Prostate gland (tissue), 2 donors: ENCODE measurements at places on chromosomes 13 and 19. TPM values are rescaled to one million over a fixed set of nuclear protein-coding genes. Genes with fewer than 3 reads are reported as not detected.

GRCh38 chr13:95005300-95005699 is 293.0 kb upstream of the SOX21 start:
- no peaks in the 10 kb centered on the region for H3K27me3 ChIP-seq
- DNase-seq, result no peak
- no peak overlapping the region for H3K27ac ChIP-seq
- H3K4me1 ChIP-seq, result no peaks in the 10 kb centered on the region

DNA sequence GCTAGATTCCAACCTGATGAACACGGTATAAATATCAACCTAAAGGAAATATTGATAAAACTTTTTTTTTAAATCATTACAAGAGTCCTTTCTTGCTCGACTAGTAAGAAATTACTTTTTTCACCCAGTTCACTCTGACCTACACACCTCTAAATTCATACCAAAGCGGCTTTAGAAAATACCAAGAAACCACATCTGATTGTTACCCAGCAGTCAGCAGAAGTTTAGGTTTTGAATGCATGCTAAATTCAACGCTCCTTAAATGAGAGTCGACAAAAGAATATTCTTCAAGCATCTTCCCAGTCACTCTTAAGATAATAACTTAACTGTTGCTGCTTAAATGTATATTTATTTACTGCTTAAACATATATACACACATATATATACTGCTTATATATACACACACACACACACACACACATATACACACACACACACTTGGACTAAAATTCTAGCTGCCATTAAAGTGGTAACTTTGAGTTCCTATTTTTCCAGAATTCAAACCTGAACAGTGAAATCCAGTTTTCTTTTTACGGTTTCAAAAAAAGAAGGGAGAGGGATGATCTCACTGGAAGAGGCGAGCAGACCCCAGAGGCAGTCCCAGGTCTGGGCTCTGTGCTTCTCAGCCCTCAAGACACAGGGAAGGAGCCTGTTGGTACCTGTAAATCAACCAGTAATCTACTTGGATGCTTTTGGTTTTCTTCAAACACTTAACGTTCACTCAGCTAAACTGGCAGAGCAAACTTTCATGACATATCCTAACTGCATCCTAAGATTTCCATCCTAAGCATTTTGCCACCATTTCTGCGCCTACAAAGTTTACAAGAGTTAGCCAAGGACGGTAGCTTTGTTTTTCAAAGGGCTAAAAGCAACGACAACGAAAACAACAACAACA is 1.7 kb downstream of the STK24 start:
- peak overlapping the region; percentile 97 for H3K27ac ChIP-seq
- DNase-seq, result no peak
- H3K27me3 ChIP-seq, result no peaks in the 10 kb centered on the region
- H3K4me3 ChIP-seq, result peak overlapping the region; percentile 92

- H3K4me3 ChIP-seq, result no peak overlapping the region
- H3K4me1 ChIP-seq, result no peaks in the 10 kb centered on the region
- no peaks in the 10 kb centered on the region for H3K27me3 ChIP-seq
- no peak for DNase-seq
- H3K36me3 ChIP-seq, result no peaks in the 10 kb centered on the region
These were observed 40.3 kb upstream of the TFDP1 start for GRCh38 chr13:113544071-113544891.

- no peaks in the 10 kb centered on the region for H3K27me3 ChIP-seq
- H3K4me1 ChIP-seq, result peaks cover 2% of the 10 kb centered on the region
- H3K36me3 ChIP-seq, result no peaks in the 10 kb centered on the region
These were observed at the start of gene CBLC for GRCh38 chr19:44777715-44778347. Gene CBLC (plus strand): TSS chr19:44777890. CDS start chr19:44777932, 42 bp downstream.

DNA sequence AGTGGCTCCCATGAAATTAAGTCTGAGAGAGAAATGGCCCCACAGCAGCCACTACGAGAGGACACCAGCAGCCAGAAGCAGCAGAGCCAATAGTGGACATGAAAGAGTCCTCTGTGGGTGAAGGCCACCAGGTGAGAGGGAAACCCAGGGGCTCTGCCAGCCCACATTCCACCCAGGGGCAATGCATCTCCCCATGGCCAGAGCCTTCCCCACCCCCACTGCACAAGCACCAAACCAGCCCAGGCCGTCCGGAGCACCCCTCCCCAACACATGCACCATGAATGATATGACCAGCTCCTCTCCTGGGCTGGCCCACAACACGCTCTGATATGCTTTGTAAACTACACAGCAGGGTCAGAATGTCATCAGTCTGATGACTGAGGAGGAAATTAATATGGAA is 66.9 kb downstream of the TSHZ3 start:
- H3K4me3 ChIP-seq, result no peak overlapping the region
- no peak for DNase-seq
- H3K4me1 ChIP-seq, result no peaks in the 10 kb centered on the region
- H3K27me3 ChIP-seq, result no peaks in the 10 kb centered on the region
- no peaks in the 10 kb centered on the region for H3K36me3 ChIP-seq
- no peak overlapping the region for H3K27ac ChIP-seq

DNA sequence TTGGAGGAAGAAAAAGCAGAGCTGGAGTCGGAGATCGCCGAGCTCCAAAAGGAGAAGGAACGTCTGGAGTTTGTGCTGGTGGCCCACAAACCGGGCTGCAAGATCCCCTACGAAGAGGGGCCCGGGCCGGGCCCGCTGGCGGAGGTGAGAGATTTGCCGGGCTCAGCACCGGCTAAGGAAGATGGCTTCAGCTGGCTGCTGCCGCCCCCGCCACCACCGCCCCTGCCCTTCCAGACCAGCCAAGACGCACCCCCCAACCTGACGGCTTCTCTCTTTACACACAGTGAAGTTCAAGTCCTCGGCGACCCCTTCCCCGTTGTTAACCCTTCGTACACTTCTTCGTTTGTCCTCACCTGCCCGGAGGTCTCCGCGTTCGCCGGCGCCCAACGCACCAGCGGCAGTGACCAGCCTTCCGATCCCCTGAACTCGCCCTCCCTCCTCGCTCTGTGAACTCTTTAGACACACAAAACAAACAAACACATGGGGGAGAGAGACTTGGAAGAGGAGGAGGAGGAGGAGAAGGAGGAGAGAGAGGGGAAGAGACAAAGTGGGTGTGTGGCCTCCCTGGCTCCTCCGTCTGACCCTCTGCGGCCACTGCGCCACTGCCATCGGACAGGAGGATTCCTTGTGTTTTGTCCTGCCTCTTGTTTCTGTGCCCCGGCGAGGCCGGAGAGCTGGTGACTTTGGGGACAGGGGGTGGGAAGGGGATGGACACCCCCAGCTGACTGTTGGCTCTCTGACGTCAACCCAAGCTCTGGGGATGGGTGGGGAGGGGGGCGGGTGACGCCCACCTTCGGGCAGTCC is 5.0 kb downstream of the FOSB start:
- no peaks in the 10 kb centered on the region for H3K36me3 ChIP-seq
- DNase-seq, result no peak
- no peak overlapping the region for H3K27ac ChIP-seq
- H3K4me3 ChIP-seq, result no peak overlapping the region
- H3K27me3 ChIP-seq, result no peaks in the 10 kb centered on the region

DNA sequence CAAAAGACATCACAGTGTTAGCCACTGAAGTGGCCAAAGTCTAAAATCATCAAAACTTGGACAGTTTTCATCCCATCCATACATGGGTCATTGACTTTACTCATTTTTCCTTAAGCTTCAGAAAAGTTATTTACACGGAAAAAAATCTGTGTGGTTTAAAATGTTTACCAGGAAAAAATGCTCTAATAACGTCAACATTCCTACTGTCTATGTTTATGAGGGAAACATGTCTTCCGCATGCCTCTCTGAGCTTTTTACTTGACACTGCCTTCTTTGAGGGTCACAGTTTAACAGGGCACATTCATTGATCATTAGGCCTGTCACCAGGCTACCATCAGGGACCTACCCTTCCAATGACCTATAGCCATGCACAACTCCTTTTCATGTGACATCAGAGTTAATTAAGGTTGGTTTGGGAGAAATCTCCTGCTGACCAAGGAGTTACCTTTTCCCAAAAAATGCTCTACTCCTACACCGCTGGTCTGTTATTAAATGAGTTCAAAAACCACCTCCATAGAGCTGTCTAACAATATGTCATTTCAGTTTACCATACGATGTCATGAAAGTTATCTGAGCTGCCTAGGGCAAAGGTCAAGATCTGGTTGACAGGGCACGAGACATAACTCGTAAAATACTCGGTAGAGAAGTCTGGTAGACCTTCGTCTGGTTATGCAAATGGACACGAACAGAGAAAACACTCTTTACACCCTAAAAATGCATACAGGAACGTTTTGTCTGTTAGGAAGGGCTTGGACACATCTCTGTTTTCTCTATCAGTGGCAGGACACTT is 17.8 kb downstream of the FLT1 start:
- H3K27ac ChIP-seq, result no peak overlapping the region
- no peak for DNase-seq
- no peaks in the 10 kb centered on the region for H3K4me1 ChIP-seq
- no peak overlapping the region for H3K4me3 ChIP-seq
- no peaks in the 10 kb centered on the region for H3K27me3 ChIP-seq

GRCh38 chr19:49337267-49338022 is 2.2 kb downstream of the CD37 start:
- H3K27me3 ChIP-seq, result no peaks in the 10 kb centered on the region
- no peaks in the 10 kb centered on the region for H3K36me3 ChIP-seq

DNA sequence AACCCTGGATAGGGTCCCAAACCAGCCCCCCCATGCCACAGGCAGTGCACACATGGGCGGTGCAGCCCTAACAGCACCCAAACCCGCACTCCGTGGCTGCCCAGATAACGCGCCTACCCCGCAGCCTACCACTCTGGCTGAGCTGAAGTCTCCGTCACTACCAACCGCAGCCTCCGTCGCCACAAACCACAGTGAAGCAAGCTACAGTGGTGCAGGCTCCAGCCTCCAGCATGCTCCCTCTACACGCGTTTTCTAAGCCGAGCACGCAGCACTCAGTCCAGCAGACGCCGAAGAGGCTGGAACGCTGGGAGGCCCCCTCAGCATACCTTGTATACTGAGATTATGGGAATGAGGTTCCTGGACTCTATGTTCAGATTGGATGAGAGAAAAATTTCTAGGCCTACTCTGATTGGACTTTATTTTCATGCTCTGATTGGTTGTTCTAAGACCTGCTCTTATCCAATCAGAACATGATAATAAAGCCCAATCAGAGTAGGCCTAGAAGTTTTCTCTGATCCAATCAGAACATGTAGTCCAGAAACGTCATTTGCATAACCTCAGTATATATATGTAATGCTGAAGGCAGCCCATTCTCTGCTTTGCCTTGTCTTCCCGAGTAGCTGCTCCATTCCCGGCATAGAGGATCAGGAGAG is 56.7 kb upstream of the C1QTNF9B start:
- H3K4me1 ChIP-seq, result no peaks in the 10 kb centered on the region
- H3K27me3 ChIP-seq, result no peaks in the 10 kb centered on the region
- no peaks in the 10 kb centered on the region for H3K36me3 ChIP-seq

DNA sequence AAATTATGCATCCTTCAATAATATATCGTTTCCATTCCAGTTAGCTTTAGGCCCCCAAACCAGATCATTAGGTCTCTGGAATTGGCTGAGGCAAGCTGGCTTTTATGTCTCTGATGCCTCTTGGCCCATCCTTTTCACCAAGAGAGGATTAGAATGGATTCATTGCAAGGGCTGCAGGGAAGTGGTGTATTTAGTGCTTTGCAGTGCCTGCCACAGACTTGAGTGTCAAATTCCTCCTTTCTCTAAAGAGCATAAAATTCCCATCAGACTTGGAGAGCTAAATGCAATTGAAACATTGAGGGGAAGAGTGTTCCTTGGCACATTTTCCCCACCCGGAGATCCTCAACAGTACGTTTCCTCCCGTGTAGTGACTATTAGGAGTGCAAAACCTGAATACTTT is 302.6 kb downstream of the ATP8A2 start:
- no peak overlapping the region for H3K27ac ChIP-seq
- peaks cover 2% of the 10 kb centered on the region for H3K4me1 ChIP-seq
- H3K36me3 ChIP-seq, result no peaks in the 10 kb centered on the region
- no peak overlapping the region for H3K4me3 ChIP-seq

DNA sequence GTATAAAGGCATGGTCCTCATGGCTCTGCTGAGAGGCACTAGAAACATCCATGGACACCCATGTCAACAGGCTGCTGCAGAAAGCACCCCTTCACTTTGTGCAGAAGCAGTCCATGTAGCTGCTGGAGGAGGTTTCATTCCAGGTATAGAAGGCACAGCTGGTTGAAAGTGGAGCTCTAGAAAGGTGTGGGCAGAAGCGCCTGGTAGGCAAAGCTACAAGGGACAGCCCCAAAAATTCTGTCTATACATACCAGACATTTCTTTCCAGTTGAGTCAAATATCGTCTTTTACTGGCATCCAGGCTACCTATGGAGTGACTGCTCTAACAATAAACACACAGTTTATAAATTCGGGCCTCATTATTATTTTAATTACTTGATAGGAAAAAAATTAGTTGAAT is 129.3 kb downstream of the ENOX1 start:
- no peaks in the 10 kb centered on the region for H3K36me3 ChIP-seq
- H3K4me1 ChIP-seq, result no peaks in the 10 kb centered on the region
- H3K27ac ChIP-seq, result no peak overlapping the region
- DNase-seq, result no peak
- no peak overlapping the region for H3K4me3 ChIP-seq

The IRF2BP1 gene
- 63.0 TPM for total RNA-seq

The ACP7 gene
- not detected for total RNA-seq

The FBXL3 gene
- total RNA-seq, result 85.6 TPM

The TMC4 gene
- 40.2 TPM for total RNA-seq
